ENCODE measurements at places on chromosomes 1 and 21.

- peak; percentile 54 for DNase-seq
Measured at GRCh38 chr1:206685334-206685768, 646 bp downstream of the MAPKAPK2 start.

GRCh38 chr1:209462433-209462832 lies 121.1 kb upstream of the CAMK1G start:
- DNase-seq: no peak

DNA sequence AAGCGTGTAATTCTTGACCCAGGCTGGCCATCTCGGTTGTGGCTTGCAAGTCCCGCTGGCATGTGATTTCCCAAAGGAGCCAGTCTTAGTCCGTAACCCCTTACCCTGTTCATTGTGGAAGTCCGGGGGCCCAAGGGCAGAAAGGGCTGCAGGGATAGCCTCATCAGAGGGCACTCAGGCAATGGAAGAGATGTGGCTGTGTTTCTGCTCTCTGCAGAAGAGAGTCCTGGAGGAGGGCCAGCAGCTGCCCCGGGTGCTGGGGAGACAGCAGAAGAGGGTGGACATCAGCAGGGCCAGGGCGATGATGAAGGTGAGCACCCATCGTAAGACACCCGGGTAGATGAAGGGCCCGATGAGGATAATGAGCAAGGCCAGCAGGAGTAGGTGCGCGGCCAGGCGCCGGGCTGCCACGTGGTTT lies 830 bp downstream of the RNF186 start:
- DNase-seq: no peak

- no peak for DNase-seq
Measured at GRCh38 chr1:62011006-62011405, 183.6 kb upstream of the L1TD1 start.

DNA sequence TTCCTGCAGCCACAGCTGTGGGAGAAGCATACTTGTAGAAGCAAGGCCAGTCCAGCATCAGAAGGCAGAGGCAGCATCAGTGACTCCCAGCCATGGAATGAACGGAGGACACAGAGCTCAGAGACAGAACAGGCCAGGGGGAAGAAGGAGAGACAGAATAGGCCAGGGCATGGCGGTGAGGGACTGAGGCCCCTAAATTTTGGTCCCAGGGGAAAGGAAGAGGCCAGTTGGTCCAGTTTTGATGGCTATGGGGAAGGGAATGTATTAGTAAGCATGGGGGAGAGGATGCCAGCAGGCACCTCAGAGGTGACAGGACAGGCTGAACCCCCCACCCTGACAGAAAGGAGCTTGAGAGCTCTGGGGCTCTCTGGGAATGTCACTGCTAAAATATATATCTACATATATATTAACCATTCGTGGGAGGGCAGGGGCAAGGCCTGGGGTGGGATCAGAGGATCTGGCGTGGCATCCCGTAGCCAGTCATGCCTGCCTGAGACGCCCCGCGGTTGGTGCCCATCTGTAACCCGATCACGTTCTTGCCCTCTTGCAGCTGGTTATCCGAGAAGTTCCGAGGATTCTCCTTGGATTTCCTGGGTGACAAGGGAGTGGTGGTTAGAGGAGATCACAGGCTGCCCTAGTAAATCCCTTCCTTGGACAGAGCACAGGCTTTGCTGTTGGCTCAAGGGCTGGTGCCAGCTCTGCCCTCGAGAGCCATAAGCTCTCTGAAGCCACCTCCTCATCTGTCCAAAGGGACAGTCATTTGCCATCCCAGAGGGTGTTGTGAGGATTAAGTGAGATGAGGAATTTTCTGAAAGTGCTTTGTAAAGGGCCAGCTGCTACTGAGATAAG lies 6.7 kb downstream of the TAGLN2 start:
- no peak for DNase-seq

- no peak for DNase-seq
Measured at GRCh38 chr1:33334081-33334552, 13.2 kb upstream of the A3GALT2 start.

GRCh38 chr1:166882893-166883292 lies 6.8 kb upstream of the TADA1 start:
- no peak for DNase-seq
